Lung microvascular endothelial cell (primary cell): ENCODE measurements at places on chromosomes 7 and 10. TPM values are rescaled to one million over a fixed set of nuclear protein-coding genes. Genes with fewer than 3 reads are reported as not detected.
A peak's percentile ranks its signal among the peaks of the same experiment; 100 is the strongest.

SMKR1 gene
- 0.20 and 0.22 TPM in 2 replicates for total RNA-seq

SLC26A3 gene
- not detected in 2 replicates for total RNA-seq

DNA sequence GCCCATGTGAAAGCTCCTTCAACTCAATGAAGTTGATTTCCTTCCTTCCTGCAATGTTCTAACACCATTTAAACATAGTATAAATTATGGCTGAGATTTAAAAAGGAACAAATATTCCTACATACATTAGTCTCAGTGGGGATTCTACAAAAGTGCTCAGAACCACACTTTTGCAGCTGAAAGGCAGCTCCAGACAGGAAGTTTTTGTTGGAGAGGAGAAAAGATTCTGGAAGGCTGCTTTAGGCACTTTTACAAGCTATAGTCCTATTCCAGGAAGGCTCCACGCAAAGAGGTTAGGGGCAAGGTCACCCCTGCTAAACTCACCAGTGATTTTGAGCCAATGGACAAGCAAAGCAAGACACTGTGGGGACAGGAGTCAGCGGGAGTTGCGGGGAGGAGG, 179.2 kb upstream of the CDCA7L start:
- peak; percentile 64 for DNase-seq

DNA sequence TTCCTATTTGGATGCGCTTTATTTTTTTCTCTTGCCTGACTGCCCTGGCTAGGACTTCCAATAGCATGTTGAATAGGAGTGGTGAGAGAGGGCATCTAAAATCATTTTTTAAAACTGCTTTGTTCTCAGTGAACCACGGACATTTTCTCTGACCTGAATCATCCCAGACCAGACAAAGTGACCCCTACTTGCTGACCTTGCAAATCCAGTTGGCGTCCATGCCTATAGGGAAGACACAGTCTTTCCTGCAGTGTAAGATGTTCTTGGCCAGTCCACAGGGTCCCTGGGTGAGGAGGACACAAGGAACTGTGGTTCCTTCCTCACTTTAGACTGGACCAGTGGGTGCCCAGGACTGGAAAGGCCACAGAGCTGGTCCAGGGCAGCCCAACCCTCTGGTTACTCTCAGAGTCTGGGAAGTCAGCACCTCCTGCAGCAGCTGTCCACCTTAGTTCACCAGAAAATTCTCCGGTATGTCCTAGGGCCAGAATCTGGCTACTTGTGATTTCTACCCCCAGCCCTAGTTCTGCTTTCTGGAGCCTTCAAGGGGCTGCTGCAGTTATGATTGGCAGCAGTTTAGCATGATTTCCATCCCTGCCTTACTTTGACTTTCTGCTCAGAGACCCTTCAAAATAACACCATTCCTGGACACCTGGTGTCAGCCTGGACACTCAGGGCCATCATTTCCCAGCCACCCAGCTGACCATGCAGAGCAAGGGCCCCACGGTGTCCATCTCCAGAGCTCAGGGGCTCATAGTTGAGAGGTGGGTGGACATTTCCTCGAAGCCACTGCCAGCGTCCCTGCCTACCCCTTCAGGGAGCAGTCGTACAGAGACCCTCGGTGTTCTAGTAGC, 19.3 kb downstream of the VIPR2 start:
- DNase-seq: no peak

- peak; percentile 17 for DNase-seq
These were observed 816 bp downstream of the TECPR1 start for GRCh38 chr7:98251231-98251600.

DNA sequence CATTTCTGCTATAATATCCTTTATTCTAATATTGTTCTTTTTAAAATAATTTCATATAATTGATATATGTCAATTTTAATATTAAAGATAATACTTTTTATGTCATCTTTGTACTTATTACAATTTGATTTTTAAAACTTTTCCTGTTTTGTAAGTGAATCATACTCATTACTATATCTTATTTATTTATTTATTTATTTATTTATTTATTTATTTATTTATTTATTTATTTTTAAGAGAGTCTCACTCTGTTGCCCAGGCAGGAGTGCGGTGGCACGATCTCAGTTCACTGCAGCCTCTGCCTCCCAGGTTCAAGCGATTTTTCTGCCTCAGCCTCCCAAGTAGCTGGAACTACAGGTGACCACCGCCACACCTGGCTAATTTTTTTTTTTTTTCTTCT, 215.3 kb downstream of the SUGCT start:
- no peak for DNase-seq
